ENCODE measurements at places on chromosomes 11 and 22. TPM values are rescaled to one million over a fixed set of nuclear protein-coding genes. Genes with fewer than 3 reads are reported as not detected.
A peak's percentile ranks its signal among the peaks of the same experiment; 100 is the strongest.

DNA sequence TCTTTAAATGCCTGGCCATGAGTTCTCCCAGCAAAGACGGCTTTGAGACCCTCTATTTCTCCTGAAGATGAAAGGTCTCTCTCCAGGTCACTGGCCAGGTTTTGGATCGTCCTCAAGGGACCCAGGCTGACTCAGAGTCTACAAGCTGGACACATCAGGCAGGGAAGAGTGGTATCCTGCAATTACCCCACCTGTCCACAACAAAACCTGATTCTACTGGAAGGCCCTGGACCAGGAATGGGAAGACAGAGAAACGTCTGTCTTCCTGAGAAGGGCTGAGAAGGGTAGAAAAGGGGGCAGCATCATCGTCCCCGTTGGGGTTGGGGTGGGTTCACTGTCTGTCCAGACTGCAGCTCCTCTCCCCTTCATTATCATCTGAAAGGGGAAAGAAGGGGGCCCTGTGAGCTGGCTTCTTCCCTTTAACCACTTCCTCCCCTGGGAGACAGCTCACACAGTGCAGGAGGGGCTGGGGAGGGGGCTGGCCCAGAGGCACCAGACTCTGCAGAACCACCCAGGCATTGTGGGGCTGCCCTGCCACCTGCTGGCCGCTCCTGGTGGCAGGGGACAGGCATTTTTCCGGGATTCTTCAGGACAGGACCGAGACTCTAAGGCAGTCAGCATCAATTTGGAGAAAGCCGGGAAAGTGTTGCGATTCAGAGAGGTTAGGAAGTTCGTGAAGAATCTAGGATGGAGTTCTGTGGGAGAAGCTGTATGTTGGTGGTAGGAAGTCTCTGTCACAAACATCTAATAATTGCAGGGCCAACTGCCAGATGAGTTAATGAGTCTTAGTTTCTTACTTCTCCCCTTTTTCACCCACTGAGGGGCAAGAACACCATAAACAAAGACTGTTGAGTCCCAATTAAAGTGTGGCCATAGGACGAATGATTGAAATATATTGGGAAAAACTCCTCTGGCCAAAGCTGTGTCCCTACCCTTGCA lies 57.6 kb downstream of the SYN3 start:
- H3K36me3 ChIP-seq: no peaks in the 10 kb centered on the region
- no peaks in the 10 kb centered on the region for H3K4me1 ChIP-seq
- H3K4me3 ChIP-seq: no peak overlapping the region
- H3K27me3 ChIP-seq: peaks cover 10% of the 10 kb centered on the region
- H3K27ac ChIP-seq: no peak overlapping the region

DNA sequence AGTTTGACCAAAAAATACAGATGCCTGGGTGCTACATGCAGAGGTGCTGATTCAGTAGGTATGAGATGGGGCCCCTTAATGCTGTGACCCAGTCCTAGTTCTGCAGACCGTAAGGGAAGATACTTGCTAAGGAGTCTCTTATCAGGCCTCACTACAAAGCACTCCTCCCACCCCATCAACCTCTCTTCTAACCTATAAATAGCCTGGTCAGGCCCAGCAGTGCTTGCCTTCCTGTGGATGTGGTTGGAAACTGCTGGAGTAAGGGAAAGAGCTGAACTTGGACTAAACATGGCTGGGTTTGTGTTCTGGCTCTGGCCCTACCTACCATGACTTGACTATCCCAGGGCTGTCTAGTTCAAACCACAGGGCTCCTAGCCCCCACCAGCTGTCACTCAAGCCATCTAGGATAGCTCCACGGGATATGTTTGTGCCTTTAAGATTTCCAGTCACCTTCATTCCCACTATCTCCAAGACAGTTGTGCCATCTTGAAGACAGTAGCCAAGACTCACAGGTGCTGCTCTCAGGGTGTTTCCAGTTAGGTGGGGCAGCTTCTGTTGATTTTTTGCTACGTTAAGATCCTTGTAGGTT lies 9.5 kb upstream of the DKK3 start:
- no peaks in the 10 kb centered on the region for H3K4me1 ChIP-seq
- peaks cover 21% of the 10 kb centered on the region for H3K27me3 ChIP-seq
- no peak overlapping the region for H3K4me3 ChIP-seq
- H3K27ac ChIP-seq: no peak overlapping the region
- DNase-seq: no peak

DNA sequence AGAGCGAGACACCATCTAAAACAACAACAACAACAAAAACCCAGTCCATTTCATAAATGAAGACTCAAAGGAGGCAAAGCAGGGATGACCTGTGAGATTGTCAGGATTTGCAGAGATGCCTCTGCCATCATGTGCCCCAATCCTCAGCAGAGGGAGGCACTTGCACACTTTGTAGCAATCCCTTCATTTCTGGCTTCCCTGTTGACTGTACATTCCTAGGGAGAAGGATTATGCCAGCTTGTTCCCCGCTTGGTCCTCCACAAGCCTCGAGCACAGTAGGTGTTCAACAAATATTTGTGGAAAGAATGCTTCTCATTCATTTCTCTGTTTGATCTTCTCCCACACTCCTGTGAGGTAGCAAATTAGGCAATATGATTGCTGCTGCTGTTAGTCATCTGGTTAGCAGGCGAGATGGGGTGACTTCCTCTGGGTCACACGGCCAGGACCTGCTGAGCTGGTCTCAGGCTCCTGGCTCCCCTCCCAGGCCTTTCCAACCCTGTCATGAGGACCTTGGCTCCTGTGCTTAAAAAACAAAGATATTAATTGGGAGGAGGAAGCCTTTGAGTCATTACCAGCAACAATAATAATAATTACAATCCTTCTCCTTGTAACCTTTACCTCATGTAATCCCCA lies 34.1 kb downstream of the LIF start:
- H3K4me3 ChIP-seq: no peak overlapping the region
- no peak overlapping the region for H3K27ac ChIP-seq
- H3K27me3 ChIP-seq: no peaks in the 10 kb centered on the region
- H3K36me3 ChIP-seq: no peaks in the 10 kb centered on the region
- DNase-seq: peak; percentile 53

SCN3B gene
- total RNA-seq: not detected

GRCh38 chr11:43681401-43681942 lies 934 bp downstream of the HSD17B12 start:
- H3K4me3 ChIP-seq: peak overlapping the region; percentile 91
- H3K4me1 ChIP-seq: peaks cover 37% of the 10 kb centered on the region
- H3K27ac ChIP-seq: peak overlapping the region; percentile 89
- H3K27me3 ChIP-seq: no peaks in the 10 kb centered on the region

LARGE2 gene
- 0.48 TPM for total RNA-seq

NCAM1 gene
- not detected for total RNA-seq

GRCh38 chr11:43925932-43926505 lies 16.4 kb upstream of the C11orf96 start:
- peaks cover 9% of the 10 kb centered on the region for H3K36me3 ChIP-seq
- no peaks in the 10 kb centered on the region for H3K27me3 ChIP-seq
- H3K4me3 ChIP-seq: no peak overlapping the region
- no peak overlapping the region for H3K27ac ChIP-seq
- H3K4me1 ChIP-seq: peaks cover 7% of the 10 kb centered on the region
- no peak for DNase-seq
